ENCODE measurements at places on chromosomes 13 and 19.
A peak's percentile ranks its signal among the peaks of the same experiment; 100 is the strongest.

GRCh38 chr13:98360545-98360944 lies 183.5 kb upstream of the RNF113B start:
- no peak for DNase-seq

DNA sequence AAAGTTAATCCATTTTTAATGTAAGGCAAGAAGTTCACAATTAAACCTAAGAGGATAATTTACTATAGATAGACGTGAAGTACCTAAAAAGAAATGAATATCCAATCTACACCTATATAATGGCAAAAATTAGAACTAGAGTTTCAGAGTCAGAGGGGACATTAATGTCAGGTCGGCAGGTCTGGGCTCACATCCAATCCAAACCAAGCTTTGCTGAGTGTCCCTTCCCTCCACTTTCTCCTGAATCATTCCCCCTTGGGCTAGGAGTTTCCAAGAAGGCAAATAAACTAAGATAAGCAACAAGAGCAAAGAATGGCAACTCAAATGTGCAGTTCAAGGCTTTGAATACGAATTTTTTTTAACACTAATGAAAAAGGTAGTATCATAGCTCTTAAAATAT lies 2.9 kb downstream of the FLT3 start:
- DNase-seq: no peak

DNA sequence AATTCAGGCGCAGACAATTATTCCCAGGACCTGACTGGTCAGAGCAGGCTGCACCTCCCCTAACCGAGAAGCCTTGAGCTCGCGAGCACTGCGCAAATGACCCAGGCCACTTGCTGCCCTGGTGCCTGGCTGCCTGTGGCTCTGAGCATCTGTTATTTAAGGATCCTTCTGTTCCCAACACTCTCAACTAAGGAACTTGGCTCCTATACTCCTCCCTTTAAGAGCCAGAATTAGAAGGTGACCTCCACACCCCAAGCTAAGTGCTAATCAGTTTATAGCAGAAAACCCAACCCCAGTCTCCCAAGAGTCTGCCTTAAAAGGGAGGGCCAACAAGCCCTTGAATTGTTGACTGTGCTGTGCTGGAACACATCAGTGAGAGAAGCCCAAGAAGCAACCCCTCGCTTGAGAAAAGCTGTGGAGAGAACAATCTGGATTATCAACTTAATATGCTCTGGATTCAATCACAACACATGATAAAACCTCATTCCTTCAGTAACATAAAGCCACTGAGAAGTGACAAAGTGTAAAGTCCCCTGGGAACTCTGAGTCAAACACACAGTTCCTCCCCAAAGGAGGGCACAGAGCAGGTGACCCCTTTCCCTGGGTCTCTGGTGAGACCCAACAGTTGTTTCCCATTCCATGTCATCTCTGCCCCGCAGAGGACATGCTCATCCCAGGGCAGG lies 14.6 kb downstream of the AKAP8L start:
- no peak for DNase-seq

GRCh38 chr13:99467764-99468163 lies 33.5 kb upstream of the TM9SF2 start:
- DNase-seq: no peak

GRCh38 chr13:43441899-43442499 lies 344.8 kb downstream of the ENOX1 start:
- no peak for DNase-seq

DNA sequence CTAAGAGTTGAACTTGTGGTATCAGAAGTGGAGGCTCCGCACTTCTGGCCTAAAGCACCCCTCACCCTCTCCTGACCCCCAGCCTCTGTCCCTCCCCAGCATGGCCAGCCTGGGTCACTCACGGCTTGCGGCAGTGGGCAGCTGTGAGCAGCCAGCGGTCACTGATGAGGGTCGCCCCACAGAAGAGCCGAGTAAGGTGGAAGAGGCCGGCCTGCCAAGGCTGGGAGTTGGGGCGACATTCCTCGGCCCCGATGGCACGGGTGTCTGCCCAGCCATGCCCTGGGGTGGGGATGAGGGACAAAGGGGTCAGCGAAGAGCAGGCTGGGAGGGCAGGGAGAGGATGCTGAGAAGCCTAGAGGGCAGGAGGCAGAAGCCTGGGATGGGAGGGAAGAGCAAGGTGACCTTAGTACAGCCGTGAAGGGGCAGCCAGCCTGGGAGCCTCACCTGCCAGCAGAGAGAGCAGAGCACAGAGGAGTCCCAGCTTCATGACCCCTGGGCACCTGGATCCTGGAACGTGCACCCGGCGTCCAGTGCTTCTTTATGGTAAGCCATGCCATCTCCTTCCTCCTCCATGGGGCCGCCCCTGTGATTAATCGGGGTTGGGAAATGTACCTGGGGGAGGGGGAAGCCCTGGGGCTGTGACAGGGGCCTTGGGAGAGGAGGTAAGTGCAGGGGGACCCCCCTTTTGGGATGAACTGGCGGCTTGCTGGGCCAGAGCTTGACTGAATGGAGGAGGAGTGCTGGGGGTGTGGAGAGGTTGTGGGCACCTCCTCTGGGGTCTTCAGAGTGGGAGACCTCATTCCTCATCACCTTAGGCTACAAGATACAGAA lies 7.9 kb upstream of the KLK8 start:
- no peak for DNase-seq

GRCh38 chr19:36973021-36973843 lies 57.1 kb downstream of the ZNF568 start:
- peak; percentile 76 for DNase-seq
